Fibroblast of villous mesenchyme (primary cell): ENCODE measurements at places on chromosomes 1 and 21. TPM values are rescaled to one million over a fixed set of nuclear protein-coding genes. Genes with fewer than 3 reads are reported as not detected.

The CACNA1S gene
- total RNA-seq, result not detected in 2 replicates

The SUSD4 gene
- total RNA-seq, result under 0.01 TPM in 1 of 2 replicates, not detected in the other

The FCRL1 gene
- not detected in 2 replicates for total RNA-seq

The IVL gene
- total RNA-seq, result not detected in 2 replicates

The HSD3B1 gene
- 2.6 TPM in 1 of 2 replicates, not detected in the other for total RNA-seq

The ATP1A4 gene
- not detected in 2 replicates for total RNA-seq

The ARHGAP29 gene
- total RNA-seq, result 50.3 and 85.1 TPM in 2 replicates

The PI4KB gene
- total RNA-seq, result 61.2 and 85.5 TPM in 2 replicates

The TEX38 gene
- under 0.01 TPM in 1 of 2 replicates, not detected in the other for total RNA-seq

The RIIAD1 gene
- total RNA-seq, result 0.64 TPM in 1 of 2 replicates, not detected in the other

The ELF3 gene
- total RNA-seq, result 0.32 and 3.9 TPM in 2 replicates

The CFHR2 gene
- not detected in 2 replicates for total RNA-seq

The DCST1 gene
- not detected in 2 replicates for total RNA-seq

The LRIG2 gene
- total RNA-seq, result 18.1 and 20.9 TPM in 2 replicates

DNA sequence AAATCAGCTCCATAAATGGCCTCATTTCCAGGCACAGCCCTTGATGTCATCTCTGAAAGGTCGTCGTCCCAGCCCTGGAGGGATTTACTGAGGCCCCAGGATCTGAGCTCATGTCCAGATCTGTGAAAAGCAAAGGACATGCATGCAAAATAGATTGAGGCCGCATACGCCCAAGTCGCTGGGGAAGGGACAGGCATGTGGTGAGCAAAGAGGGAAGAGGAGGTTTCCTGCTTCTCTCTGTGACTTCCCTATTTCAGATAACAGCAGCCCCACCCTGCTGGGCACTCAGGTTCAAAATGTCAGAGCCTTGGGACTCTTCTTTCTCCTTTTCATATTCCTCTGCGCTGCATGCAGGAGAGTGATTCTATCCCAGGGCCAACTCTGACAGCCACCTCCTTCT is 197.2 kb downstream of the ADSS2 start:
- no peak for DNase-seq

DNA sequence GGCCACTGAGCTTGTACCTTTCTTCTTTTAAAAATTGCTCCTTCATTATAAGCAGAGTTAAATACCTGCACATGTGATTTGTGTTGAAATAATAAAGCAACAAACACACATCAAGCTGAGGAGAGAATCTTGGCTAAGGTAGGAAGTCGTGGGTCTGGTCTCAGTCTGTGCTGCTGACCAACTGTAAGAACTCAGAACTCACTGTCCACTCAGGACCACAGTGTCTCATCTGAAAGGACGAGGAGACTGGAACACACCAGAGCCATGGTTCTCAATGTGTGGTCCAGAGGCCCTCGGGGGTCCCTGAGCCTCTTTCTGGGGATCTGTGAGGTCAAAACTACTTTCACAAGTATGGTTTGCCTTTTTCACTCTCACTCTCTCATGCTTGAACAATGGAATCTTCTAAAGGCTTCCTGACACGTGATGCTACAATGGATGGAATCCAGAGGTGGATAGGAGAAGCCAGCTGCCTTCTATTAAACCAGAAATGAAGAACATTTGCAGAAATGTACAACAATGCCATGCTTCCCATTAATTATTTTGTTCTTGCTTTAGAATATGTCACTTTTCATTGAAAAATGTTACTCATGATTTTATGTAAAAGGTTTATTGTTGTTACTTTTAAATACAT is 17.3 kb upstream of the ETS2 start:
- DNase-seq, result no peak

- no peak for DNase-seq
These were observed 41.8 kb downstream of the RUNX3 start for GRCh38 chr1:24888061-24888970.

DNA sequence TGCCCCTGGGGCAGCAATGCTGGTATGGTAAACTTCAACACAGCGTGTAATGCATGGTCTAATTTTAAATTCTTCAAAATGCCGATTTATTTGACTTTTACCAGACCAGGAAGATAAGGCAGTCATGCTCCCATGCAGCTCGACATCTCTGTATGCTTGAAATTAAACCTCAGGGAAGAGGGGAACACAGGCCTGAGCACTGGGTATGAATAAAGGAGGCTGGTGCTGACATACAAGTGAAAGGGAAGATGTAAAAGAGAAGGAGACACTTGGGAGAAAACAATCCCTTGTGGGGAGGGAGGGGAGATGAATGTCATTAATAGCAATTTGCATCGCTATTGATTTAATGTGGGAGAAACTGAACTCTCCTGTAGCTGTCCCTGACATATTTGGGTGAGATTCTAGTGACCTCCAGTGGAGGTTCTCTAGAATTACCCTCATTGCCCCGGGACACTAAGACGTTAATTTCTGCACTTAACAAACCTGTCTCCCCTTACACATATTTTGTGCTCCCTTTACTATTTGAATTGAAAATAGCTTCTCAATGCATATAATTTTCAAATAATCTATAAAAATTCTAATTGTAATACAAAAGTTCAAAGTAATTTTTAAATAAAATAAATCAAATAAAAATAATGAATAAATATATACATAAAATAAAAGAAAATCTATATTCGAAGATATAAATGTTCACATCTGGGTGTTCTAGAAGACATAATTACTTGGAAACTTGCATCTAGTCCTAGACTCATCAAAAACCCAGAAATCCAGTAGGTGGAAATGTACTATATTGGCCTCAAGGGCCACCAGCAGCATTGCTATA is 283.1 kb downstream of the LMX1A start:
- peak; percentile 67 for DNase-seq

GRCh38 chr1:232968391-232968790 is 18.0 kb downstream of the NTPCR start:
- no peak for DNase-seq

GRCh38 chr1:32126770-32127169 is 18.9 kb downstream of the KPNA6 start:
- DNase-seq, result no peak

DNA sequence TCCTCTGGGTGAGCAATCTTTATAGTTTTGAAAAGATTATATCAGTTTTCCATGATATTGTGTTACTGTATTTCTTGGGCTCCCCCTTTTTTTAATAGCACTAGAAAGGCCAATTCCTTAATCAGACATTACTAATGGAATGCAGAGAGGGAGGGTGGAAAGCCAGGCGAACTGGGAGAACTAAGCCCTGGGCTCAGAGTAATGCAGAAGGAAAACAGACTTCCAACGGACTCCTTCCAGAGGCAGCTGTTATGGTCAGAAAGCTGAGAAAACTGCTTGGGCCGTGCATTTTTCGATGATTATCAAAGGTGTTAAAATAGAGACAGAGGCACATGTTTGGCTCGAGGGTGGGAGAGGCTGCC is 206.3 kb downstream of the FOXD2 start:
- DNase-seq, result no peak

DNA sequence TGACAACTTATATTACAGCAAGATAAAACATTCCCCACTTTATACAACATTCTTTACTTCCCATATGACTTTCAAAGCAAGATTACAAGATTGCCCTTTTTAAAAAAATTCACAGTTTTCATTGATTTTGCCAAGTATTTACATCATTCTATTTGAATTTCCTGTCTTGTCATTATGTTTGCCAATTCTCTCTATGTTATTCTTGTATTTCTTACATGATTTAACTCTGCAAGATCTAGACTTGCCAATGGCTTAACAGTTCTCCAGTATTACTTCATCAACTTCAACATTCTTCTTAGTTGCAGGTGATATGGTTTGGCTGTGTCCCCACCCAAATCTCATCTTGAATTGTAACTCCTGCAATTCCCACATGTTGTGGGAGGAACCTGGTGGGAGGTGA is 31.6 kb downstream of the FMO4 start:
- DNase-seq, result no peak

DNA sequence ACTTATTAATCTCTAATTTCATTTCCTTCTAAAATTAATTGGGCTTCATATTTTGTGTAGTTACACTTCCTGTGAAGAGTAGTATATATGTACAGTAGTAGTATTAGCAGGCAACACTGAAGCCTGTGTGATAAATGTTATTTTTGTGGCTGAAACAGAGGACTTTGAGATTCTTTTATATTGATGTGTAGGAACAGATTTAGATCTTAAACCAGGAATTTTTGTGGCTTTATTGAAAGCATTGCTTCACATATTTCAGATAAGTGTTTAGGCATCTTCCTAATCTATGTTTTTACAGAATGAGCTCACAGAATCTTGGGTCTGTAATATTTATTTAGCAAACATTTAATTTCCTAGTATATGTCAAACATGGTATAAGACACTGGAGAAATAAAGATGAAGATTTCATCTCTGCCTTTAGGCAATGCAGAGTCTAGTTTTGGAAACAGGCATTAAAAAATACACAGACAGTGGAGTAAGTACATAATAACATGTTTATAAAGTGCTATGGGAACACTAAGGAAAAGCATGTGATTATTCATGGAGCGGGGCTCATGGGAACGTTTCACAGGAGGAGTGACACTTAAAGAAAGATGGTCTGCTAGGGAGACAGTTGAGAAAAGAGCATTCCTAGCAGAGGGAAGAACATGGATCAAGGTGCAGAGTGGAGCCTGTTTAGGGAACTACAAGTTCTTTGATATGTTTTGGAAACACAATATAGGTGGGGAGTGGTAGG is 52.7 kb downstream of the MIGA1 start:
- DNase-seq, result peak; percentile 81

DNA sequence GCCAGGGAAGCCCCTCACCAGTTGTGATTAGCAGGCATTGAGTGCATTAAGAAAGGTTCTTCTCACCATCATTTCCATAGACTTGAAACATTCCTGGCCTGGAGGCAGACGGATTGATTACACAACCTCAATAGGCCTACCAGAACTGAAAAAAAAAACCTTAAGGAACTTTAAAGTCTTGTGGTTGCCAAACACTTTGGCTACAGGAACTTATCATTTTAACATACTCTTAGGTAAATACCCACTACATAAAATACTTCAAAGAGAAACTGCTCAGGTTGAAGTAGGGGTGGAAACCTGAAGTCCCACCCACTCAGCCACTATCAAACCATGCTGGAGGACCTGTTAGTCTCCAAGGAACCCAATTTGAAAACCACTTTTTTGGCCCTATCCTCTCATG is 22.4 kb upstream of the HMGB4 start:
- no peak for DNase-seq

DNA sequence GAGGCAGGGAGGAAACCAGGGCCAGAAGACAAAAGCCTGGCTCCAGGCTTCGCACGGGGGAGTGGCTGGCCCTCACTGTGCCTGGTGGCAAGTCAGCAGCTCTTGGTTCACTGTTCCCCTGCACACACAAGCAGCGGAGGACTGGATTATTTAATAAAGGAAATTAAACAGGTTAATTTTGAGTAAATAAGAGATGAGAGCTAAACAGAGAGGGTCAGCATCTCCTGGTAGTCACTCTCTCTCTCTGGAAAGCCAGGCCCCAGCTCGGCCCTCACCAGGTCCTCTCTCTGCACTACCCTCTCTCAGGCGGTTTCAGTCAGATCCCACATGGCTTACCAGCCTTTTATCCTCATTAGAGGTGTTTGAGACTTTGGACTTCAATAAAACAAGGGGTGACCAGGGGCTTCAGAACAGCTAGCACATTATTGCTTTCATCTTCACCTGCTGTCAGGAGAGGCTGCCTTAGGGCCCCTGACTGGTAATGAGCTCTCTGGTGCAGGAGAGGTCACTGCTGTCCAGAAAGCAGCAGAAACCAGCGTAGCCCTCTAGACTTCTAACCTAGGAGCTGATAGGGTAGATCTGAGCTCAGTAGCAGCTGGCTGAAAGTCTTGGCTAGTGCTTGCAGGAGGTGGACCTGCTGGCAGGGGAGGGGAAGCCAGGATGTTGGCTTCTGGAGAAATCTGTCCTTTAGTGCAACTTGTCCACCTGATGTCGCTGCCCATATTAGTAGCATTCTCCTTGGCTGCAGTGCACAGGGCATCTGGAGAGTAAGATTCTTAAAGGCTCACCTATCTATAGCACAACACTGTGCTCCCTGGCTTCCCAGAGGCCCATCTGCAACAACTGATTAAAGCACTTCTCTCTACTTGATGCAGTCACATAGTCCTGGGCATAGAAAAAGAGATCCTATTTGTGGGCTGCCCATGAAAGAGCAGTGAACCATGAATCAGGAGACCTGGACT is 45.9 kb downstream of the SYT6 start:
- DNase-seq, result no peak

- no peak for DNase-seq
These were observed 437.1 kb downstream of the PLPP3 start for GRCh38 chr1:56142301-56142700.

GRCh38 chr1:192709544-192709943 is 73.6 kb downstream of the RGS13 start:
- DNase-seq, result no peak

- peak; percentile 16 for DNase-seq
These were observed 173.8 kb downstream of the RASAL2 start for GRCh38 chr1:178267646-178268094.

DNA sequence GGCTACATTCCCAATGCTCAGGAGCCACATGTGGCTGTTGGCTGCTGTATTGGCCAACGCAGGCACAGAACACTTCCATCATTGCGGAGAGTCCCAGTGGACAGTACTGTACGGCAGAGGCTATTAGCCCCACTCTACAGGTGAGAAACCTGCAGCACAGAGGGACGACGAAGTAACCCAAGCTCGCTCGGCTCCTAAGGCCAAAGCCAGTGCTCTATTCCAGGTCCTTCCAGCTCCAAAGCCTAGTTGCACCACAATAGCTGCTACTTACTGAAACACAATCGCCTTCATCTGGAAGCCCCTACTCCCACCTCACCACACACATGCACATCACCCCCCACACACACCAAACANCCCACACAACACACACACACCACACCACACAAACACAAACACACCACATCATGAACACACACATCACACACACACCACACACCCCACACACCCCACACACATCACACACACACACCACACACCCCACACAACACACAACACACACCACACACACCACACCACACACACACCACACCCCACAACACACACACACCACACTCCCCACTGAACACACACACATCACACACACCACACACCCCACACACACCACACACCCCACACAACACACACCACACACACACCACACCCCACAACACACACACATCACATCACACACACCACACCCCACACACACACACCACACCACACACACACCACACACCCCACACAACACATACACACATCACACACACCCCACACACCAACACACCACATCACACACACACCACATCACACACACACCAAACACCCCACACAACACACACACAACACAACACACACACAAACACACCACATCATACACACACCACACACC is 3.2 kb downstream of the LYPD8 start:
- DNase-seq, result no peak

DNA sequence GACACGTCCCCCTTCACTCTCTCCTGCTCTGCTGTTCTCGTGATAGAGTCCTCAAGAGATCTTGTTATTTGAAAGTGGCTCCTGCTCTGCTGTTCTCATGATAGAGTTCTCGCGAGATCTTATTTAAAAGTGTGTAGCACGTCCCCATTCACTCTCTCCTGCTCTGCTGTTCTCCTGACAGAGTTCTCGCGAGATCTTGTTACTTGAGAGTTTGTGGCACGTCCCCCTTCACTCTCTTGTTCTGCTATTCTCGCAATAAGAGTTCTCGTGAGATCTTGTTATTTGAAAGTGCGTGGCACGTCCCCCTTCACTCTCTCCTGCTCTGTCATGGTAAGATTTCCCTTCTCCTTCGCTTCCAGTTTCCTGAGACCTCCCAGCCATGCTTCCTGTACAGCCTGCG is 47.9 kb downstream of the SMYD3 start:
- no peak for DNase-seq

- DNase-seq, result no peak
These were observed 1.7 kb upstream of the RSPO1 start for GRCh38 chr1:37636435-37636834.

GRCh38 chr1:119276558-119276957 is 92.0 kb upstream of the HAO2 start:
- no peak for DNase-seq

- no peak for DNase-seq
These were observed 561.4 kb downstream of the MATN1 start for GRCh38 chr1:30161953-30162352.
